ENCODE measurements at places on chromosomes 6 and 20. TPM values are rescaled to one million over a fixed set of nuclear protein-coding genes. Genes with fewer than 3 reads are reported as not detected.
A peak's percentile ranks its signal among the peaks of the same experiment; 100 is the strongest.

The OR2J3 gene
- total RNA-seq = not detected

The DNMT3B gene
- total RNA-seq = 5.0 TPM

The EFCAB8 gene
- 0.76 TPM for total RNA-seq

The SRSF3 gene
- total RNA-seq = 163 TPM

The SLC52A3 gene
- total RNA-seq = 2.3 TPM

The DEFB132 gene
- total RNA-seq = not detected

DNA sequence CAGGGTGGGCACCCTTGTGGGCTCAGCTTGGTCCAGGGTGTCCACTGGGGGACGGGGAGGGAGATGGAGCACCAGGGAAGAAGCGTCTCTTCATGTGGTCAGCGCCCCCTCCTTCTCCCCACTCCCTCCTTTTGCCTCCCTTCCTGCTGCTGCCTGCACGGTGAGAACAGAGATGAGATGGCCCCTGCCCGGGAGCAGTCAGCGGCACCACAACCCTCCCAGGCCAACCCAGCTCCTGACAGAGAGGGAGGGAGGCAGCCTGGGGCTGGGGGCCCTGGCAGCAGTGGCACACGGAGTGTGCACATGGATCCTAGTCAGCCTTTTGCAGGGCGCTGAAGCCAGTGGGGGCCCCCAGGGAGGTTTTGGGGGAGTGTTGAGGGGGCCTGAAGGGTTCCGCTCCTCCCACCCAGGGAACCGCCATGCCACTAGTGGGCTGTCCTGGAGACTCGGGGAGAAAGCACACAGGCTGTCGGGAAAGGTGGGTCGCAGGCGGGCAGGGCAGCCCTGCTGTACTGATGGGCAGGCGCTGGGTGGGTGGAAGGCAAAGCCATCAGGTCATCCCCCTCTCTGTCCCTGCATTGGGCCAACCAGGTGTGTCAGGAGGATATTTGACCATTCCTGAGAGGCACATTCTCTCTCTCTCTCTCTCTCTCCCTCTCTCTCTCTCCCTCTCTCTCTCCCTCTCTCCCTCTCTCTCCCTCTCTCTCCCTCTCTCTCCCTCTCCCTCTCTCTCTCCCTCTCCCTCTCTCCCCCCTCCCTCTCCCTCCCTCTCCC is 94.3 kb upstream of the BHLHE23 start:
- no peak overlapping the region for H3K27ac ChIP-seq
- no peaks in the 10 kb centered on the region for H3K36me3 ChIP-seq
- peaks cover 14% of the 10 kb centered on the region for H3K4me1 ChIP-seq
- peaks cover 48% of the 10 kb centered on the region for H3K27me3 ChIP-seq

DNA sequence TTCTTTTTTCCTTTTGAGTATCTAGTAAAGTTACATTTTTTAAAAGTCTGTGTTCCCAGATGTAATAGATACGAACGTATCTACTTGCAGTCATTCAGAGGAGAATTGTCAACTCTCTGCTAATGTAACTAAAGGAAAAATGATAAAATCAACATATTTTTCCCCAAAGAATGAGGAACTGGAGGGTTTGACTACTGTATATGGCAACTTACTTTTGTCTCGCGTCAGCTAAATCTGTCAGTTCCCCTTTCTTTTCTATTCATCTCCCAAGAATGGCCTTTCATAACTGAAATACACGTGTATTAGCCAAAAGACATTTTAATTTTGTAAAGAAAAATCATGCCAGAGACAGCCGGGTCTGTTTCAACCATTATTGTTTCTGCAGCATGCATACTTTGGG is 5.4 kb downstream of the EYA2 start:
- H3K27ac ChIP-seq = peak overlapping the region; percentile 6
- H3K36me3 ChIP-seq = no peaks in the 10 kb centered on the region
- H3K27me3 ChIP-seq = peaks cover 32% of the 10 kb centered on the region
- no peak for DNase-seq
- no peak overlapping the region for H3K4me3 ChIP-seq

- no peak overlapping the region for H3K4me3 ChIP-seq
- DNase-seq = no peak
- peaks cover 9% of the 10 kb centered on the region for H3K4me1 ChIP-seq
- no peaks in the 10 kb centered on the region for H3K36me3 ChIP-seq
Measured at GRCh38 chr20:1401451-1401907, 8.6 kb upstream of the FKBP1A start.

DNA sequence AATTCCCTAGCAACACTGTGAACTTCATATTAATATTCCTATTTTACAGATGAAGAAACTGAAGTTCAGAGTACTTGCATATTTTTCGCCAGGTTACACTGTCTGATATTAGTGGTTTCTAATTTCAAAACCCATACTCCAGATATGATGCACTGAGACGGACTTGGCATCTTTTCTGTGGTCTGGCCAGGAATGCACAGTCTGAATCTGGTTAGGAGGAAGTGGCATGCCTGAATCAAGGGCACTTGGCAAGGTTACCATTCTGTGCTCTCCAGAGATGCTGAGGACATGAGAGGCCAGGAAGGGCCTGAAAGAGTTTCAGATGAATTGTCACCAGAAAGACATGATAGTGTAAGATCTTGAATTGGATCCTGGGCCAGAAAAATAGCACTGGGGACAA is 150.1 kb downstream of the HAO1 start:
- no peak for DNase-seq
- H3K4me1 ChIP-seq = no peaks in the 10 kb centered on the region
- H3K36me3 ChIP-seq = no peaks in the 10 kb centered on the region
- H3K27me3 ChIP-seq = no peaks in the 10 kb centered on the region
- no peak overlapping the region for H3K4me3 ChIP-seq

DNA sequence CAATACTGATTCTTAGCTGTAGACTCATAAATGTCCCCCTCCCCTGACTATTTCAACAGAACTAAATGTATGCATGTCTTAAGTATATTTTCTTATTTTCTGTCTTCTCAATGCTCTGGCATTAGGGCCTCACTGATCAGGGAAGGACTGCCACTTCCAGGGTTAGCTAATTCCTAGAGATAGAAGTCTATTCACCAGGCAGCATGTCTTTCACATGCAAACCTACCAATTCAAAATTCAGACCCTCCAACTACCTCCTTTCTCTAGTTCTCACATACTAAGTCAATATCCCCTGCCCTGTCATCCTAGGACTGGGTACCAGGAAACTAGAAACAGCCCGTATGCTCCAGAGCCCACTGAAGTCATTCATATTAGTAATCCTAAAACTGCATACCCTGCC is 132.3 kb downstream of the RALGAPA2 start:
- DNase-seq = no peak
- no peaks in the 10 kb centered on the region for H3K27me3 ChIP-seq
- H3K4me3 ChIP-seq = no peak overlapping the region
- H3K4me1 ChIP-seq = no peaks in the 10 kb centered on the region

DNA sequence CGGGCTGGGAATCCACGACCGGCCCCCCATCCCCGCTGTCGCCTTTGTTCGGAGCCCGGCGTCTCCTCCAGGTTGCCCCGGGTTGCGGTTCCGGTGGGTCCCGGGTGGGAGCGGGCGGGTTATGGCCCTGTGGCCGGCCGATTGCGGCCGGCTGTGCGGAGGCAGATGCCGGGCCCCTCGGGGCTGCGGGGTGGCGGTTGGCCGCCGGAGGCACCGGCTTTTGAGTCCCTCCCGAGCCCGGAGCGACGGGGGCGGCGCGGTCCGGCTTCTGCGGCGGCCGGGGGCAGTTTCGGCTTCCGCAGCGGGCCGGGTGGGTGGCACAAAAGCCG is 431 bp downstream of the LOC128125822 start:
- peaks cover 14% of the 10 kb centered on the region for H3K36me3 ChIP-seq
- DNase-seq = no peak
- H3K27ac ChIP-seq = peak overlapping the region; percentile 100
- no peaks in the 10 kb centered on the region for H3K27me3 ChIP-seq

- peaks cover 87% of the 10 kb centered on the region for H3K36me3 ChIP-seq
- DNase-seq = no peak
- no peak overlapping the region for H3K4me3 ChIP-seq
- no peaks in the 10 kb centered on the region for H3K27me3 ChIP-seq
- H3K27ac ChIP-seq = no peak overlapping the region
Measured at GRCh38 chr20:47293631-47294030, 62.9 kb downstream of the ZMYND8 start.

- no peaks in the 10 kb centered on the region for H3K4me1 ChIP-seq
- no peaks in the 10 kb centered on the region for H3K36me3 ChIP-seq
- DNase-seq = no peak
- H3K27me3 ChIP-seq = no peaks in the 10 kb centered on the region
Measured at GRCh38 chr20:13656721-13657368, 18.1 kb upstream of the TASP1 start.

DNA sequence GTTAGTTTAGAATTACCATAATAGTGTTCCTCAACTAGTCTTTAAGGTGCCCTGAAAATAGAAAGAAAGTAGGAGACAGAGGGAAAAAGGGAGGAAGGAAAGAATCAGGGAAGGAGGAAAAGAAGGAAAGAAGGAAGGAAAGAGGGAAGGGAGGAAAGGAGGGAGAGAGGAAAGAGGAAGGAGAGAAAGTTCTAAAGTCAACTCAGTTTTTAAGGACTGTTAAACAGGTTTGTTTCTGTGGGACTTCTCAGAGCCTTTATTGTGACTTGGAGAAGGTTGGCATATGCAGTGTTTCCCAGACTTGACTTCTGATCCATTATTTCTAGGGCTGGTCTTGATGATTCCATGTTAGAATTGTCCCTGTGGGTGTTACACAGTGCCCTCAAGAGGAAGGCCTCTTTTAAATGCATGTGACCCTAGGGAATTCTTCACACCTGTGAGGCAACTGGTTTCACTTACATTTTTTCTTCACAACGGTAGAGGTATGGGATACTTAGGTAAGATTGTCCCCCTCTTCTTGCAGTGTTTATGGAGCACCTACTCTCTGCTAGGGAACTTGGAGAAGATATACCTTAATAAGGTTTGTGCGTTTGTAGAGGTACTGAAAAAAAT is 132.7 kb upstream of the GMDS start:
- no peaks in the 10 kb centered on the region for H3K36me3 ChIP-seq
- H3K4me3 ChIP-seq = no peak overlapping the region

DNA sequence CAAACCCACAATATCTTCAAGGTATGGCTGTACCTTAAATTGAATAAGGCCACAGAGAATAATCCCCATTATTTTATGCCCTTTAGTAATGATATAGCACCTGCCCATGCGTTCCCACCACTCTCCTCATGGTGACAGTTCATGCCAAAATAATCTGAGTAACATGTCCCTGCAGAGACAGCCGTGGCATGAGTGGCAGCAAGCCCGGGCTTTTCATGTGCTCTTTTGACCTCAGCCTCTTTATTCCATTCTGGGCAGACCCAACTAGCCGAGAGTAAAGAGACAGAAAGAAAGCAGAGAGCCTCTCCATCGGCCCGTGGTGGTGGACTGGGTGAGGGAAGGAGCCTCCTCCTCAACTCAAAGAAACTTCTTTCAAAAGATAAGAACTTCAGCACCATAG is 19.9 kb upstream of the POPDC3 start:
- no peak overlapping the region for H3K27ac ChIP-seq
- no peak overlapping the region for H3K4me3 ChIP-seq
- H3K36me3 ChIP-seq = no peaks in the 10 kb centered on the region
- no peaks in the 10 kb centered on the region for H3K27me3 ChIP-seq
- no peaks in the 10 kb centered on the region for H3K4me1 ChIP-seq

- no peaks in the 10 kb centered on the region for H3K27me3 ChIP-seq
- no peak overlapping the region for H3K4me3 ChIP-seq
- peaks cover 27% of the 10 kb centered on the region for H3K36me3 ChIP-seq
- no peak overlapping the region for H3K27ac ChIP-seq
- no peak for DNase-seq
Measured at GRCh38 chr6:75143191-75143590, 62.7 kb downstream of the COL12A1 start.

GRCh38 chr6:27156874-27157458 is 90.5 kb upstream of the PRSS16 start:
- H3K36me3 ChIP-seq = no peaks in the 10 kb centered on the region
- H3K27me3 ChIP-seq = no peaks in the 10 kb centered on the region
- peak overlapping the region; percentile 48 for H3K4me3 ChIP-seq
- no peak for DNase-seq
- no peak overlapping the region for H3K27ac ChIP-seq
- H3K4me1 ChIP-seq = peaks cover 10% of the 10 kb centered on the region

DNA sequence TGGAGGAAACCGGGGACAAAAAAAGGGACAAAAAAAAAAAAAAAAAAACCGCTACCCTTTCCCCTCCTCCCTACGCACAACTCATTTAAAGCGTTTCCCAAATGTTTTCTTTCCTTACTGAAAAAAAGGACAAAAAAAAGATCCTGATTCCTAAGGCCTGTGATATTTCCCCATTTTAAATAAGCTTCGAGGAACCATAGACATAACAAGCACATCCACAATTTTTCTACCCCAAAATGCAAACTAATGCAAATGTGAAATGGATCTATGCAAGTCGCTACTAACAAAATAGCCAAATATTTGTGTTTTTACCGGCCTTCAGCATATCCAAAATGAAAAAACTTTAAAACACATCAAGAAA is 1.4 kb upstream of the ZNF217 start:
- peak overlapping the region; percentile 100 for H3K27ac ChIP-seq
- H3K4me3 ChIP-seq = peak overlapping the region; percentile 99
- H3K27me3 ChIP-seq = no peaks in the 10 kb centered on the region
- no peak for DNase-seq

DNA sequence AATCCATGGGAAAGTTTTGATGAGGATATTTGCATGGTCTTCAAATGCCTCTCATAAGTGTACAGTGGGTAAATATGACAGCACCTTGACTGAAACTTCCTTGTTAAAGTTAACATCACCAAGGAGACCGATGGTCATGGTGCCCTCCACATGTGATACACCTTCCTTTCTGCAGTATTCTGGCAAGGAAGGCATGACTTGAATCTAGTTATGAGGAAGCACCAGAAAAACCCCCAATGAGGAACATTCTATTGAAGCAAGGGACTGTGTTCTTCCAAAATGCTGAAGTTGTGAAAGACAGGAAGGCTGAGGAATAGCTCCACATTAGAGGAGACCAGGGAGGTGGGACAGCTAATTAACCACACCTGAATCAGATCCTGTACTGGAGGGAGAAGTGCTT is 118.3 kb downstream of the SLC24A3 start:
- H3K27ac ChIP-seq = no peak overlapping the region
- DNase-seq = no peak
- H3K4me1 ChIP-seq = no peaks in the 10 kb centered on the region

- peaks cover 40% of the 10 kb centered on the region for H3K4me1 ChIP-seq
- no peaks in the 10 kb centered on the region for H3K27me3 ChIP-seq
- H3K4me3 ChIP-seq = no peak overlapping the region
- no peak for DNase-seq
- no peaks in the 10 kb centered on the region for H3K36me3 ChIP-seq
- H3K27ac ChIP-seq = no peak overlapping the region
Measured at GRCh38 chr20:32538526-32538939, 46.6 kb downstream of the NOL4L start.

GRCh38 chr20:58179083-58179431 is 49.4 kb downstream of the ANKRD60 start:
- DNase-seq = no peak
- peak overlapping the region; percentile 14 for H3K4me3 ChIP-seq
- H3K27ac ChIP-seq = no peak overlapping the region

- no peaks in the 10 kb centered on the region for H3K27me3 ChIP-seq
- H3K27ac ChIP-seq = peak overlapping the region; percentile 61
- H3K36me3 ChIP-seq = no peaks in the 10 kb centered on the region
- no peak overlapping the region for H3K4me3 ChIP-seq
Measured at GRCh38 chr20:23143098-23143497, 57.0 kb upstream of the CD93 start.

- H3K36me3 ChIP-seq = no peaks in the 10 kb centered on the region
- DNase-seq = no peak
- no peak overlapping the region for H3K27ac ChIP-seq
- H3K4me1 ChIP-seq = no peaks in the 10 kb centered on the region
- no peaks in the 10 kb centered on the region for H3K27me3 ChIP-seq
Measured at GRCh38 chr20:15018966-15019365, 681.6 kb upstream of the FLRT3 start.

GRCh38 chr6:111686249-111686931 is 80.7 kb upstream of the TRAF3IP2 start:
- H3K27me3 ChIP-seq = no peaks in the 10 kb centered on the region
- no peak overlapping the region for H3K4me3 ChIP-seq
- peaks cover 34% of the 10 kb centered on the region for H3K4me1 ChIP-seq
- peak overlapping the region; percentile 86 for H3K27ac ChIP-seq
- peaks cover 13% of the 10 kb centered on the region for H3K36me3 ChIP-seq
